ENCODE measurements at places on chromosomes 6 and 20. TPM values are rescaled to one million over a fixed set of nuclear protein-coding genes. Genes with fewer than 3 reads are reported as not detected.

HLA-DRB5 gene
- 4.1 TPM for total RNA-seq

GNAS-AS1 gene
- 1.1 TPM for total RNA-seq

DBNDD2 gene
- total RNA-seq: 22.4 TPM

MATN4 gene
- total RNA-seq: 0.48 TPM

ORC3 gene
- 38.8 TPM for total RNA-seq

GPR31 gene
- total RNA-seq: not detected

PEX6 gene
- 10.7 TPM for total RNA-seq

OR2H2 gene
- not detected for total RNA-seq

KCNQ5 gene
- 5.1 TPM for total RNA-seq

OR2H1 gene
- not detected for total RNA-seq

OR2B6 gene
- total RNA-seq: not detected

GATA5 gene
- total RNA-seq: not detected

MICAL1 gene
- total RNA-seq: 26.3 TPM

LZTS3 gene
- total RNA-seq: 0.87 TPM

GSTA4 gene
- 28.9 TPM for total RNA-seq

OPRM1 gene
- not detected for total RNA-seq

RAET1G gene
- not detected for total RNA-seq

SOX12 gene
- 8.5 TPM for total RNA-seq

PLA2G7 gene
- not detected for total RNA-seq

CTAGE9 gene
- total RNA-seq: 0.21 TPM

VGLL2 gene
- total RNA-seq: not detected

DEFB116 gene
- not detected for total RNA-seq

EDEM2 gene
- total RNA-seq: 18.2 TPM

FHL5 gene
- not detected for total RNA-seq

TXLNB gene
- total RNA-seq: 0.27 TPM

NSFL1C gene
- 78.1 TPM for total RNA-seq

PEX3 gene
- total RNA-seq: 42.2 TPM

ESR1 gene
- total RNA-seq: 0.04 TPM

MYCT1 gene
- total RNA-seq: not detected

PLN gene
- total RNA-seq: not detected

GSTA3 gene
- not detected for total RNA-seq

DYNLT2 gene
- 2.0 TPM for total RNA-seq

Data from activated CD4-positive, alpha-beta T cell treated with anti-CD3 and anti-CD28 coated beads for 36 hours (primary cell).